ENCODE measurements at places on chromosomes 12 and 14. TPM values are rescaled to one million over a fixed set of nuclear protein-coding genes. Genes with fewer than 3 reads are reported as not detected.

Gene B4GALNT3
- total RNA-seq: 3.3 TPM

DNA sequence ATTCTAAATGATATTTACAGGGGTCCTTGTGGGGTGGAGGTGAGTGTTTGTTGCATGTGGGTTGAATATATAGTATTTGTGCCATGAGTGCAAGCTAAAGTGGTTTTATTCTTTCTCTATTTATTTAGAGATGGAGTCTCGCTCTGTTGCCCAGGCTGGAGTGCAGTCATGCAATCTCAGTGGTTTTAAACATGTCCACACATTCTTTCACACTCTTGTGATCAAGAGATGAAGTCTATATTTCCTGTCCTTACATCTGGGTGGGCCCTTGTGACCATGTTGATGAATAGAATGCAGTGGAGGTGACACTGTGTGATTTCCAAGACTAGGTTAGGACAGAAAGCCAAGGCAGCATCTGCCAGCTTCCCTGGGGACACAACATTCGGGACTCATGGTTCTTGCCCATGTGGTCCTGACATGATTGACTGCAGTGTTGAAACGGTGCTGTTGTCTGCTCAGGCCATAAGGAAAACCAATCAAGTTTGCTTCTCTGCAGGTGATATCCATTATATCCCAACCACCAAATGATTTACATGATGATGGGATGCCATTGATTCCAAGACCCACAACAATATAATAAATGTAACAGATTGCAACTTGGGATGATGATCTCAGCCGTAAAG, 172.6 kb downstream of the SUDS3 start:
- DNase-seq: no peak

GRCh38 chr14:95250140-95250769, 69.5 kb downstream of the CLMN start:
- no peak for DNase-seq

DNA sequence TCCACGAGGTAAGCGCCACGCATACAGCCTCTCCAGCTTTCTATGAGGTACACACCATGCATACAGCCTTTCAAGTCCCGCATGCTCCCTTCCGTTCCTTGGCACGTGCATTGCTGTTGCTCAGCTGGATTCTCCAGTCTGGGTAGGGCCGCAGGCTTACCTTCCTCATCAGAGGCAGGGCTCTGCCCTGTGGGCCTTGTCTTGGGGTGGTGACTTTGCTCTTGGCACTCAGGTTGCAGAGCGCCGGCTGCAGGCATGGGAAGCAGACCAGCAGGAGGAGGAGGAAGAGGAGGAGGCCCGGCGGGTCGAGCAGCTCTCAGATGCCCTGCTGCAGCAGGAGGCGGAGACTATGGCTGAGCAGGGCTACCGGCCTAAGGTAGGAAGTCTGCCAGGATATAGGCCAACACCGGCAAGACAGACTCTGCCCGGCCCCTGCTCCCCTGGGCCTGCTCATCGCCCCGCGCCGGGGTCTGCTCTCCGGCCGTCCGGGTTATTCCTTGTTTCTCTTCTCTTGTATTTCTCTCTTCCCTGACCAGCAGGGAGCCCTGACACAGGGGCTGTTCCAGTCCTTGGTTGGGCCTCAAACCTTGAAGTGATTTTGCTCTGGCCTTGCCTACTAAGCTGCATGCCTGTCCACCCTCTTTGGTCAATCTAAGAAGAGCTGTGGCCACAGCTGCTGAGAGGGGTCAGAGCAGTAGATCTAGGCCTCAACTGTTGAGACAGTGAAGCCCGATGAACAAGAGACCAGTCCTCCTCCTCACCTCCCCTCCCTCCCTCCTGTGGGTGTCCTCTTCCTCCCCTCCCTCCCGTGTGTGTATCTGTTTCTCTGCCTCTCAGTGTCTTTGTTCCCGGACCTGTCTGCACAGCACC, 15.3 kb downstream of the TCHP start:
- DNase-seq: no peak

- DNase-seq: no peak
Observed at GRCh38 chr12:27161458-27162228, 79.3 kb upstream of the C12orf71 start.

GRCh38 chr14:30706704-30707103, 84.6 kb downstream of the SCFD1 start:
- no peak for DNase-seq

Gene KLRB1
- total RNA-seq: not detected

DNA sequence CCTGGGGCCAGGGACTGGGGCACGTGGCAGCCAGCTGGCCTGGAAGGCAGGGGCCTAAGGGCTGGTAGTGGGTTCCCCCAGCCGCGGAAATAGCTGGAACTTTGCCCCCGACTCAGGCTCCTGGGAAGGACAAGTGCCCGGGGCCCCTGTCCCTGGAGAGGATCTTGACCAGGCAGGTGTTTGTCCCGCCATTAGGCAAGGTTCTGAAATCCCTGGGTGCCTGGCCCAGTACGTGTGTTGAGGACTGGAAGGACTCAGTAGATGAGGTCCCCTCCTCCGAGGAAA, 94.2 kb downstream of the B4GALNT3 start:
- no peak for DNase-seq

DNA sequence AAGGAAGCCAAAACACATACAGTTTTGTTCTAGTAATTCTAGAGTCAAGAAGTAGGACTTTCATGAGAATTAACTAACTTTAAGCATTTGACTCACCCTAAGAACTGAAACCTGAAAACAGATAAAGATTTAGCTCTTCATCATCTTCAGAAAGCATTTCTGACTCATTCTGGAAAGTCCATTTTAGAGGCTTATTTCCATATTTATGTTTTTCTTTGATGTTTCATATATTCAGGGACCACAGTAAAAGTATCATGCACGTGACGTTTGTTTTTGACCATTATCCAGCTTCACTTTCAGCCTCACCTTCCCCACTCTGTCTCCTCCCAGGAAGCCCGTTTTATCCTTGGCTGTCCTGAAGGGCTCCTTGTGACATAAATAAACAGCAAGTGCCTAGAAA, 79.2 kb downstream of the MDGA2 start:
- DNase-seq: no peak

DNA sequence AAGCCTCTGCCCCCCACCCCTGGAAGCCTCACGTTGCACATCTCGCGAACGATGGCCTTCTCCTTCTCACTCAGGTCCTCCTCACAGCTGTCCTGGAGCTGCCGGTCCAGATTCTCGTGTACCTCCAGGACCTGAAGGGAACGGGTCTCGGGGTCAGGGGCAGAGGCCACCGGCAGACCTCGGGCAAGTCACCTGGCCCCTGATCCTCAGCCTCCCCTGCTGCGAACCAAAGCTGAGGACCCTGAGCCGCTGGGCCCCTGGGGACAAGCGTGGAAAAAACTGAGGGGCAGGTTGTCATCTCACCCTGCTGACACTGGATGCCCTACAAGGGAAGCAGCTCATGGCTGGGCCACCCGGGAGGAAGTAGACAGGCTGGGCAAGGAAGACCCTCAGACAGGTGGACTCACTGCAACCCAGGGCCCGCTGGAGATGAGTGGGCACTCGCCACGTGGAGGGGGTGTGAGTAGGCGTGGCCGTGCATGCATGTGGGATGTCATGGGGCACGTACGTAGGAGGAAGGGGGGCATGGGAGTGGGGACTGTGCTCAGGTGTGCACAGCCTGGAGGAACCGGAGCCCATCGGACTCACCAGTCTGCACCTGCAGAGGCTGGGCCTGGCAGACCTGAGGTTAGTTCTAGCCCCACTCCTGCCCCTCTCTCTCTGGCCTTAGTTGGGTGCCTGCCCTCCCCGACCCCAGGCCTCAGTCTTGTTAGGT, 35.1 kb downstream of the CCNK start:
- DNase-seq: no peak

- no peak for DNase-seq
Observed at GRCh38 chr12:14982991-14983390, 10.1 kb downstream of the PDE6H start.

Measured in glutamatergic neuron (in vitro differentiated cells).